ENCODE measurements at places on chromosomes 2 and 18.

DNA sequence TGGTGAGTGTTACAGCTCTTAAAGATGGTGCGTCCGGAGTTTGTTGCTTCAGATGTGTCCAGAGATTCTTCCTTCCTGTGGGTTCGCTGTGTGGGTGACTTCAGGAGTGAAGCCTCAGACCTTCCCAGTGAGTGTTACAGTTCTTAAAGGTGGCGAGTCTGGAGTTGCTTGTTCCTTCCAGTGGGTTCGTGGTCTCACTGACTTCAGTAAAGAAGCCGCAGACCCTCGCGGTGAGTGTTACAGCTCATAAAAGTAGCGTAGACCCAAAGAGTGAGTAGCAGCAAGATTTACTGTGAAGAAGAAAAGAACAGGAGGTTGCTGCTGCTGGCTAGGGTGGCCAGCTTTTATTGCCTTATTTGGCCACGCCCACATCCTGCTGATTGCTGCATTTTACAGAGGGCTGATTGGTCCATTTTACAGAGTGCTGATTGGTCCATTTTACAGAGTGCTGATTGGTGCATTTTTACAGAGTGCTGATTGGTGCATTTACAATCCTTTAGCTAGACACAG lies 34.0 kb upstream of the SPTBN1 start:
- DNase-seq = no peak

- no peak for DNase-seq
Measured at GRCh38 chr2:94923196-94923595, 52.0 kb downstream of the TEKT4 start.

DNA sequence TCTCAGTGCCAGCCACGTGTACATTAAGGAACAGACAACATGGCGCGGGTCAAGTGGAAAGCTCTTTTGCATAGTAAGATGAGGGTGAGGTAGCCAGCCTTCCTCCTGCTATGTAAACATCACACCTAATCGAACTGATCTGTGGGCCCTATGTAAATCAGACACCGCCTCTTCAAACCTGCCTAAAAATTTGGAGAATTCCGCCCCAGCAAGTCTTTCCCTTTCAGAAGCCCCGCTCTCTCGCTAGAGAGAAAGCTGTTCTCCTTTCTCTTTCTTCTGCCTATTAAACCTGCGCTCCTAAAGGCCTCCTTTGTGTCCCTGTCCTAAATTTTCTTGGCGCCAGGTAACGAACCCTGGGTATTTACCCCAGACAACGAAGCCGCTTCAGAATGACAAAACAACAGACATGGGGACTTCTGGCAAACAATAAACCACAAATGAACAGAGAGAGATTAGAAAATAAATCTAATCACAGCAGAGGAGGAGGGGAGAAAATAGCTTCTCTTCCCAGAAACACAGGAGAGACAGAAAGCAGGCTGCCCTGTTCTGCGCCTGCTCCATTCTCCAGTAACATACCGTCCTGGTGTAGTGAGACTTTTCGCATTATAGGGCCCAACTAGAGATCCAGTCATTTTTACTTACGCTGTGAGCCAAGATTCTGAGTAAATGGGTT lies 31.9 kb upstream of the CYP1B1 start:
- no peak for DNase-seq

GRCh38 chr2:25951071-25951547 lies 31.2 kb downstream of the KIF3C start:
- no peak for DNase-seq

- no peak for DNase-seq
Measured at GRCh38 chr2:201420442-201421113, 30.7 kb downstream of the TRAK2 start.

DNA sequence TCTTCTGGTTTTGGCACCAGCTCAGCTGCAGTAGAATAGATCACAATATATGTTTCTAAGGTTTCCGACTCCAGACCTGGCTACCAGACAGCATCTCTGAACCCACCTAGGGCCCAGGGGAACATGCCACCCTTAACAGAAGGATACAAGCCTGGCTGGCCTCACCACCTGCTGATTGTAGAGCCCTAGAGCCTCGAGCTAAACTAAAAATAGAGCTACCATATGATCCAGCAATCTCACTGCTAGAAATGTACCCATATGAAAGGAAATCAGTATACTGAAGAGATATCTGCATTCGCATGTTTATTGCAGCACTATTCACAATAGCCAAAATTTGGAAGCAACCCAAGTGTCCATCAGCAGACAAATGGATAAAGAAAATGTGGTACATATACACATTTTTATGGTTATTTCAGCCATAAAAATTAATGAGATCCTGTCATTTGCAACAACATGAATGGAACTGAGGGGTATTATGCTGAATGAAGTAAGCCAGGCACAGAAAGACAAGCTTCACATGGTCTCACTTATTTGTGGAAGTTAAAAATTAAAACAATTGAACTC lies 242.4 kb upstream of the SLC39A10 start:
- DNase-seq = no peak

DNA sequence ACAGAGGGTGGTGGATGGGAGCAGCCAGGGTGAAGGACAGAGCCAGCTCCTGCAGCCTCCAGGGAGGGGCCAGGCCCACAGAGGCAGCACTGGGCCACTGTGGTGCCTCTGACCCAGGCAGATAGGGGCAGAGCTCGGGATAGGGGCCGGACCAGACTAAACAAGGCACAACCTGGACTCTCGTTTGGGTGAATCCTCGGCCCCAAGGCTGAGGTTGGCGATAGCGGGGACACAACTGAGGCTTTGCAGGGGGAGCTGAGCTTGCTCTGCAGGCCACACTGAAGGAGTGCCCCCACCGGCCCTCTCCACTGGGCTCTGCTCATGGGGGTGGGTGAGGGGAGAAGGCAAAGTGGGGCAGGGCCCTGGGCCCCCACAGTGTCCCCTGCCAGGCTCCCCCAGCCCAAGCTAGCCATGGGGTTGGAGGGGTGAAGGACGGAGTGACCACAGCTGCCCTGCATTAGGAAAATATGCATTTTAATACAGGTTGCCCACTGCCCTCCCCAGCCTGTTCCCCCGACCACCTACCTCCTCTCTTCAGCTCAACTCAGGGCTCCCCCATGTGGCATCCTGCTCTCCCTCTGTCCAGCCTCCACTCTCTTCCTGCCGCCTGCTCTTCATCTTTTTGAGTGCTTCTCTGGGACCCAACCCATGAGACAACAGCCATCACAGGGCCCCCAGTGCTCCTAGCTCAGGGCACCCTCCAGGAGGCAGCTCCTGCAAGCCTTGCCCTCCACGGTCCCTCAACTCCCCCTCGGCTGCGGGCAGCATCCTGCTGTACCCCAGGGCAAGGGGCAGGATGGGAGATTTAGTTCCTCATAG lies 152.8 kb downstream of the INHBB start:
- no peak for DNase-seq

DNA sequence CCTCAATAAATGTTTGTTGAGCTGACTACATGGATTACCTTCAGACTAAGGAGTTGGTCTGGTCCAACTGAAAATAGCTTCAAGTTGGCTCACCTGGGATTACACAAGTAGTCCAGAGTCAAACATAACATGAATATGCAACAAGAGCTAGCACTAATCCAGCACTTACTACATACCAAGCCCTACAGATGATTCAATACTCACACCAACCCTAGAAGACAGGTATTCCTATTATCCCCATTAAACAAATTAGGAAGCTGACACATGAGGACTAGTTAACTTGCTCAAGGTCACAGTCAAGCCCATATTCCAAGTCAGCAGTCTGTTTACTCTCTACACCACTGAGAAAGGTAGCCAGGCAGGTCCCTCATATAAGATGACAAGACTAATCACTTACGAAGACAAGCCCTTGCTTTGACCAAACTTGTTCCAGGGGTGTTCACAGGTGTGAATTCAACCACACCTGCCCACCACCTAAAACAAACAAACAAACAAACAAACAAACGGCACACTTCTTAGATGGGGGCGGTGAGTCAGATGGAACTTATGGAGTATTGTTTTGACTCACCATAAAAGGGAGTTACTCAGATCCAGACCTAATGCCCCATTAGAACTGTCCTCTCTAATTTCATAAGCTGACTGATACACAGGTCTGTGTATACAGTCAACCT lies 29.1 kb downstream of the TMEM131 start:
- DNase-seq = no peak

GRCh38 chr18:13179566-13180113 lies 38.9 kb upstream of the LDLRAD4 start:
- DNase-seq = no peak

DNA sequence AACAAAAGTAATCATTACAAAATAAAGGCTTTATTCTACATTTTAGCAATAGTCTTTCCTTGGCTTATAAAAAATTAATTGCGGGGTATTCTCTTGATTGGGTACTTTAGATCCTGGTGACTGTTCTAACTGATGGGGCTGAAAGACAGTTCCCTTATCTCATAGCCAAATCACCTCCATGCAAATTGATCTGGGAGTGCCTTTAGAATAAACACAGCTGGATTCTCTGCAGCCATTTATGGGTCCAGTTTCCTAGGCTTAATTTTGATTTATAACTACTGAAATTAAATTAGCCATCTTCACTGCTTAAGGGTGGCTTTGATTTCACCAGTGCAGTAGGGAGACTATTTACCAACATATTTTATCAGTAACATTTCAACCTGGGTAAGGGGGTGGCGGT lies 337.1 kb downstream of the NRXN1 start:
- DNase-seq = no peak

GRCh38 chr18:9722691-9723090 lies 14.6 kb downstream of the RAB31 start:
- DNase-seq = no peak

DNA sequence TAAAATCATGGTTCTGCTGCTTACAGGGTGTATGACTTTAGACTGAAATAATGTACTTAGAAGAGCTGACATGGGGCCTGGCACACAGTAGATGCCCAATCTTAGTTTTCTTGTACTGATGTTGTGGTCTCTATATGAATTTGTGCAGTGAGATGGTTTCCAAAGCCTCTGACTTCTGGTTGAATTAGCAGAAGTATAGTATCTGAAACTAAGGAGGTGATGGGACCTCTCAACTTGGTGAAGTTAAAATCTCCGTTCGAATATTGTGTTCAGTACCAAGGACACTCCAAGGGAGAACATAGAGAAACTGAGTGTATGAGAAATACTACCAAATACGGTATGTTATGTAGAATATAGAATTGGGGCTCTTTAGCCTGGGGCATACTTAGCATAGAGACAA lies 120.9 kb downstream of the ANTXR1 start:
- DNase-seq = no peak

DNA sequence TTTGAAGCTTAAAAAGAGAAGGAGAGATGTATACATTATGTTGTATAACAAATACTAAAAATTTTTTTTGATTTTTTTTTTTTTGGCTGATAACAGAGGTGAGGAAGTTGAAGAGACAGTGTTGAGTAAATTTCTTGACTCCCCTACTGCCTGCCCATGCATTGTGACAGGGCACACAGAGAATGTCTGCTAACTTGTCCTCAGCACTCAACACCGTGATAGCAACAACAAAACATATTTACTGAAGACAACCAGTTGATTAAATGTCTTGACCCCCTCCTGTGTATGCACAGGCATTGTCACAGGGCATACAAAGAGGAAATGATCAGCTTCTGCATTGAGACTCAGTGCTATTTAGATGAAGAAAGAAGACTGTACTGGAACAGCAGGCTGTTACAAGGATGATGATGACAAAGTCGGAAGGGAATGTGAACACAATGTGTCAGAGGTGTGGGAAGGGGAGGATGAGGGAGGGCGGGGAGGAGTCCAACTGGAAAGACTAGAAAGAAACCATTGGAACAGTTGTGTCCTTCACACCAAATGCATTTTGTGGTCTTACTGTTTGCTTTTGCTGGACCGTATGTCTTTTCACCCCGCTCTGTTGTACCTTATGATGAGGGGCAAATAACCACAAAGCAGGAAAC lies 89.5 kb downstream of the CERS6 start:
- no peak for DNase-seq

- DNase-seq = no peak
Measured at GRCh38 chr2:217964275-217965161, 38.3 kb downstream of the TNS1 start.

DNA sequence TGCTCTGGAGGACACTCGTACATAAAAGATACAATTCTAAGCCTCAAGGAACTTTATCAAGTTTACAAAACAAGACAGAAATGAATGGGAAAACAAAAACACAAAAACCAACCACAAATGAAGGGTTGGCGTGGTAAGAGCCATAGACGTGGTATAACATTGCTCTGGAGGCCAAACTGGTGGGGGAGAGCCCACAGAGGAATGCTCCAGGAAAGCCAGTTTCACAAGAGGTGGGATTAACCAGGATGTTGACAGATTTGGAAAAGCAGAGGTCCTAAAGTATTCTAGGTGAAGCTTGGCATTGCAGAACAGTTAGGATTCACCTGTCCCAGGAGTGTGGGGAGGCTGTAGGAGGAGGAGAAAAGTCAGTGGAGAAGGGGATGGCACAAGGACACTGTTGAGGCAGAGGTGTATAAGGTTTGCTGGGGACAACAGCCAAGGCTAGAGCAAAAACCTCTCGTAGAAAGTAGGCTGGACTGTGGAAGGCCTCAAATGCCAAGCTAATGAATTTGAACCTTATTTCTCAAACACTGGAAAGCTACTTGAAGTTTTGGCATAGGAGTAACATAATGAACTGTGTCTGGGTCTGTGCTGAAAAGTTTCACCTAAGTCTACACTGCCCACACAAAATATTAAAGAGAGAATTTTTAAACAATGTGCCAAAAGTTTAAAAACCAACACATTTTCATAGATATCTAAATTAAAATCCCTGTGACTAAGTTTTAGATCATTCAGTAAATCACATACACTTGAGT lies 135.1 kb downstream of the THADA start:
- no peak for DNase-seq

DNA sequence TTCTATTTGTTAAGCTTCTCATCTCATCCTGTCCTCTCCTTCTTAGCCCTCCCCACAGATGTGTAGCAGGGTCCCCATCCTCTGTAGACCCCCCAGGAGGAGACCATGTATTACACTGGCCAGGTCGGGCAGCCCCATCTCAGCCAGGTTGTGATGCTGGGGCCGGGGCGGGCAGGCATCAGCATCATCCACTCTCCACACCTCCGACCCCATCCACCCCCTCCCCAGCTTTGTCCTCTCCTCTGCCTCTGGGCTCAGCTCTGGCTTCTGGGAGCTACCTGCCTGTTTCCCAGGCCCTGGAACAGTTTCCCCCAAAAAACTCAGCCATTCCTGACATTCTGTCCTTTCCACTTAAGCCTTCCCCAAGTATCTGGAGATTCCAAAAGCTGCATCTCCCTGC lies 49.2 kb downstream of the GBX2 start:
- DNase-seq = no peak

GRCh38 chr2:494853-495252 lies 182.4 kb downstream of the TMEM18 start:
- no peak for DNase-seq

DNA sequence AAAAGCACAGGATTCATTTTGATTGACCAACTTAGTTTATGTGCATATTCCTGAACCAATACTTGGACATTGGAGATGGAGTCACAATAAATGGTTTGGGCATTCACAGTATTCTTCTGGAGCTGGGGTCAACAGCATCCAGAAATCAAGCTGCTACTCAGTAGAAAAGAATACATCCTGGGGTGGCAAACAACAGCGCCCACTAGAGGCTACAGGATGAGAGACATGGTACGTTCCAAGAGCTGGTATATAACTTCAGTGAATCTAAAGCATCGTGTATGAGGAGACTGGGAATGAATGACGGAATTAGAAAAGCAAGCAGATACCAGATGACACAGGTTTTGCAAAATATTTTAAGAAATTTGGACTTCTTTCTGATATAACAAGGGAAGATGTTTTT lies 142.9 kb upstream of the FIGN start:
- DNase-seq = no peak

Data from SIG-M5 (cell line).